ENCODE measurements at places on chromosomes 6 and 20.
A peak's percentile ranks its signal among the peaks of the same experiment; 100 is the strongest.

DNA sequence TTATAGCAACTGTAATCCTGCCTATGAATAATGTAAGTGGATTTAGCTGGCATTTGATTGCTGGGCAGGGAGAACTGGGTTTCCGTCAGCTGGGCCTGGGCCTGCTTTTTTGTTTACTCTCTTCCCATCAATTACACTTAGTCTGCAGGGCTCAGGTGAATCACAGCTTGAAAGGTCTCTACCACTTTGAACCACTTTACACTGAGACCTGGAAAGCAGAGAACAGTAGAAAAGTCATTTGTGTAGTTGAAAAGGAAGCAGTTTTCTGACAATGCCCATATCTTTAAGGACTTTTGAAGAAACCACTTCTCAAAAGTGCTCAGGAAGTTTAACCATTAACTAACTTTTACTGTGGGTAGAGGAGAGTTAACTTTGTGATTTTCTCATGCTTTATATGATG lies 315.4 kb upstream of the SASH1 start:
- DNase-seq: peak; percentile 76

DNA sequence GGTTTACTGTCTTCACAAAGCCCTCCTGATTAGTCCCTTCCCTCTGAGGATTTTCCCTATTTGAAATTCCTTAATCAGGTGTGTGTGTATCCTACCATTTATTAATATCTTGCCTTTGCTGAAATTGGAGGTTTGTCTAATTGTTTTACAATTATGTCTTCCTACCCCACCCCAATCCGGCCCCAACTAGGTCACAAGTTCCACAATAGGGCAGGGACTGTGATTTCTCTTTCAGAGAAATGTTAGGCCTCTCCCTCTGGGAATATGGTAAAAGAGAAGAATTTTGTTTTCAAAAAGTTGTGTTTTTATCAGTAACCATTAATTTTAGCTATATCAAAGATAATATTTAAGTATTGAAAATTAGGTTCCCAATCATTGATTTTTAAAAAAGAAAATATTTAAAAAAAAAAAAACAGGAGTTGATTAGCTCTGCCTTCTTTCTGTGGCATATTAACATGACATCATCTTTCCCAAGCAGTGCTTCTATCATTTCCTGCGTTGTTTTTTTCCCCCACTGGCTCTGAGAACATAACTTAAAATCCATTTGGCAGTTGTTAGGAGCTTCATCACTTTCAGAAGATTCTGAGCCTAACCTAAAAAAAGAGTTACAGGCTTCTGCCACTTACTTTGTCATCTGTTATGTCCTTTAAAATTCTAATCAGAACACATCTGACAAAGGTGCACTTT lies 36.1 kb downstream of the BLOC1S5 start:
- no peak for DNase-seq

- no peak for DNase-seq
Observed at GRCh38 chr6:93272896-93273295, 146.5 kb downstream of the EPHA7 start.

DNA sequence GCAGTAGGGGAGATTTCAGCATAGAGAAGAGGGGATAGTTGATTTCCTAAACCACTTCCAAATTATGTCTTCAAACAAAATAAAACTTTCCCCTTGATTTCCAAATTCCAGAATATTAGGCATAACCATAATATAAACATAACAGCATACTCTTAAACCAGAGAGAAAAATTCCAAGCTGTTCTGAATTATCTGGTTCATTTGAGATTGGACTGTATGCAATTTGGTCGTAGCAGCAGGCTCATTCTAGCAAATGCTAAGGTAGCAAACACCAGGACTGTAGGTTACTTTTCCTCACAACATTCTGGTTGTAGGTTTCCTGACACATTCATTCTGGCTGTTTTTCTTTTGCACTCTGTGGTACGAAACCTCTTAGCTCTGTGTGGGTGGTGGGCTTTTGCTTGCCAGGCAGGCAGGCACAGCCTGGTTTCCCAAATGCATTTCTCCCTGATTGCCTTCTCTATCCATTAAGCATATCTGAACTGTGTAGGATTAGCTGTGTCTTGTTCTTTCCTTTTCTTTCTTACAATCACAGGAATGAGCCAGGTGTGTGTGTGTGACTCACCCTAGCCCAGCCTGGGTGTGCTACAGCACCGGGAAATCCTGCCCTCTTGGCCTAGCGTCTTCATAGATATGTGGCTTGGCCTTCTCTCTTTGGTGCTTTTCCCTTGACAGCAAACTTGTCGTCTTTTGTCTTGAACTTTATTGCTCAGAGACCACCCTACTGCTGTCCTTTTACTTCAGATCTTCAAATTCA lies 77.1 kb downstream of the JARID2 start:
- no peak for DNase-seq

DNA sequence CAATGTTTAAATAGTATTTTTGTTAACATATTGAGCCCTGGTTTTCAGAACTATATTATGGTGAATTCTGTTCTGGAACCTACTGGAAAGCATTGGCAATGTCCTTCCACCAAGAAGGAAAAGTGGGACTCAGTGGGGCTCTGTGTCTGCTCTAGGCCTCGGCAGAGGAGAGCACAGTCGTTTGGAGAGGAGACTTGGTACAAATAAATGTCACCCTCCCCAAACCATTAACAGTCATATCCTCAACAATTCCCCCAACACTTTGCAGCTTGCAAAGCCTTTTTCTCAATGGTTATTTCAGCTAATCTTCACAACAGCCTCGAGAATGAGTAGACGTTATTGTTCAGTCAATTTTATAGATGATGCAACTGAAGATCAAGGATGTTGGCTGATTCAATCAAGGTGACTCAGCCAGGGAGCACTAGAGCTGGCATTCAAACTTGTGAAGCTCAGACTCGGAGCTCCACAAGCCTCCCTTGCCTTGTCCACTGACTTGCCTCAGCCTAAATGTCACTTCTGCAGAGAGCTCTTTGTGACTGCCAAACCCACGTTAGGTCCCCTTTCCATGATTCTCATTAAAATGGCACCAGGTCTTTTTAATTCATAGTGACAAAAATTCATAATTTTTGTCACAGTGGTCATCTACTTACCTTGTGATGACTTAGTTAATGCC lies 60.6 kb downstream of the TOX2 start:
- no peak for DNase-seq

GRCh38 chr6:18211338-18211737 lies 53.0 kb downstream of the DEK start:
- no peak for DNase-seq

- DNase-seq: no peak
Observed at GRCh38 chr6:80540700-80541099, 434.2 kb downstream of the BCKDHB start.

- no peak for DNase-seq
Observed at GRCh38 chr20:9485614-9486340, 28.6 kb upstream of the LAMP5 start.

DNA sequence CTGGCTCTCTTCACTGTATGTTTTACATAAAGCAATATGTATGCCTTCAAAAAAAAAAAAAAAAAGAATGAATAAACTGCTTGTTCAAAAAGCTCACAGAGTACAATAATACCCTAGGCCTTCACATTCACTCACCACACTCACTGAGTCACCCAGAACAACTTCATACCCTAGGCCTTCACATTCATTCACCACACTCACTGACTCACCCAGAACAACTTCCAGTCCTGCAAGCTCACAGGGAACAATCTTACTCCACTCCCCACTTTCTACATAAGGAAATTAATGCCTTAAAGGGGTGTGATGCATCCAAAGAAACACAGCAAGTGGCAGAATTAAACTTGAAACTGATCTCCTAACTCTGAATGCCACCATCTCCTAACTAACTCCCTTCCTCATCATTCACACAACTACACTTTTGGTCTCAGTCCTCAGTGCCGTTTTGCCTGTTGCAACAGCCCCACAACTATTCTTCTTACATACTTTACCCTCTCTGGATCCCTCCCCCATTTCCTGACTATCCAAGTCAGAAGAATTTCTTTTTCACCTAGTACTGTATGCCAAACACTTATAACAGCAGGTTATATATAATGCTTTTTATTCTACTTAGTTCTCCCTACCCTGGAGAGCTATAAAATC lies 34.2 kb downstream of the NHSL1 start:
- DNase-seq: no peak

DNA sequence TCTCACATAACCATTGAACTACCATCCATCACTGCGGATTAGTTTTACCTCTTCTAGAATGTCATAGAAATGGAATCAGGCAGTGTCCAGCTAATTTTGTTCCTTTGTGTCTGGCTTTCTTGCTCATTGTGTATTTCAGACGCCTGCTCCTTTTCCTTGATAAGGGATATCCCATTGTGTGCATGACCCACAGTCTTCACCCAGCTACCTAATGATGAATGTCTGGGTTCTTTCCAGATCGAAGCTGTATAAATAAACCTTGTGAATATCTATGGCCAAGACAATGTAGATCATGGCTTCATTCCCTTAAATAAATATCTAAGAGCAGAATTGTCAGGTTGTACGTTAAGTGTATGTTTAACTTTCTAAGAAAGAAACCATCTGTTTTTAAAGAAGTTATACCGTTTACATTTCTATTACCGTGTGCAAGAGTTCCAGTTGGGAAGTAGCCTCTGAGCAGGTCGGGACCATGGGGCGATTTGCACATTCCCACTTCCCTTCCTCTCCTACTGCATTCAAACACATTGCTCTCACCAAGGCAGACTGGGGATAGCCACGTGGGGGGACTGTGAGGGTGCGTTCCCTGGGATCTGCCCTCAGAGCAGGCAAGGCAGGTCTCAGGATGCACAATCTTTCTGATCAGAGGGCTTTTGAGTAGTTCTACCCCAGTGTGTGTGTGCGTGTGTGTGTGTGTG lies 13.1 kb downstream of the CD93 start:
- DNase-seq: no peak

GRCh38 chr6:72969666-72970065 lies 255.6 kb downstream of the KHDC1L start:
- no peak for DNase-seq

- no peak for DNase-seq
Observed at GRCh38 chr6:2197177-2197671, 48.2 kb downstream of the GMDS start.

DNA sequence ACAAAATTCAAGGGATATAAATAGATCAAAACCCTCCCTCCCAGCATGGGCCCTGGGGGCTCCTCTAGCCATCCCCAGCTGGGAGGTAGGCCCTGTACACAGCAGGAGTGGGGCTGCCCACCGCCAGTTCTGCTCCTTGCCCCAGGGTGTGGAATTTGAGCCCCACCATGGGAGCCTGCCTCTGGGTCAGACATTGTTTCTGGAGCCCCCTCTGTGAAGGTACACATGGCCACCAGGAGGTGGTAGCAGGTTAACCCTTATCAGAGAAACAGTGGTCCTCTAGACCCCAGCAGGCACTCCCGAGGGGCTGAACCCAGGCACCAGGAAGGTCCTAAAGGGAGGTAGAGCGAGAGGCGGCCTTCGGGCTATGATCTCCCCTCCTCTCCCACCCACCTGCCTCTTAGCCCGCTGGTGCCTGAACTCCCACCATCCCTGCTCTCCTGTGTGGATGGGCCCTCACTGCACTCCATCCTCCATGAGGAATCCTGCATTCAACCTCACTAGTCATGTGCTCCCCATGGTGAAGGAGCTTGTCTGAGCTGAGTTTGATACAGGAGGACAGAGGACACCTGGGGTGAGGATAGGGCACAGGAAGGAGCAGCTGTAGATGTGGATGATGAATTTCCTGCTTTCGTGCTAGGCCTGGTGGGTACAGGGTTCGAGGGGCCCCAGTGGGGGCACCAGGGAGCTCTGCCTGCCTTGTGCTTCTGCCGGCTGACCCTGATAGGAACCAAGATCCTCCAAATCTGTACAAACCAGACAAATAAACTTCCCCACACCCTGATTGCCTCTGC lies 114.9 kb downstream of the GRM4 start:
- DNase-seq: no peak

GRCh38 chr6:34144581-34145160 lies 1.2 kb downstream of the GRM4 start:
- DNase-seq: no peak

DNA sequence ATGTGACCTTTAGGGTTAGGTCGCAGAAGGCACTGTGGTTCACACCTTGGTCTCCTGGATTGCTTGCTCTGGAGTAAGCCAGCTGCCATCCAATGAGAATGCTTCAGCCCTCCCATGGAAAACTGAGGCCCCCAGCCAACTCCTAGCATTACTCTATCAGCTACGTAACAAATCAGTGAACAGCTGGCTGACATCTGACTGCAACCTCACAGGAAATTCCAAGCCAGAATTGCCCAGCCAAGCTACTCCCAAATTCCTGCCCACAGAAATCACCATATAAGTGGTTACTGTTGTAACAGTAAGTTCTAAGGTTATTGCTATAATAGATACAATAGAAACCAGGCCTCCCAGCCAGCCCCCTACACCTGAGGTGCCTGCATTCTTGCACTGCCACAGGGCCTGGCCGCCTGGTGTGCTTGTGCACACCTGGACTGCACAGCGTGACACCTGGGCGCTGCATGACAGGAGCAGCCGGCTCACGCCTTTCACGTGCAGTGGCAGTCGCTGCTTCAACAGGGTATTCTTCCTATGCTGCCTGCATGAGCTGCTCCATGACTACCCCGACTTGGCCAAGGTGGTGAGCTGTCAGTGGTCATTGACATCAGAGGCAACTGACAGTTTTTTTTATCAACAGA lies 429.7 kb upstream of the RUNX2 start:
- DNase-seq: no peak

- DNase-seq: no peak
Observed at GRCh38 chr20:45136911-45137310, 12.6 kb upstream of the WFDC12 start.

- no peak for DNase-seq
Observed at GRCh38 chr20:2740702-2741101, 48.1 kb downstream of the EBF4 start.

DNA sequence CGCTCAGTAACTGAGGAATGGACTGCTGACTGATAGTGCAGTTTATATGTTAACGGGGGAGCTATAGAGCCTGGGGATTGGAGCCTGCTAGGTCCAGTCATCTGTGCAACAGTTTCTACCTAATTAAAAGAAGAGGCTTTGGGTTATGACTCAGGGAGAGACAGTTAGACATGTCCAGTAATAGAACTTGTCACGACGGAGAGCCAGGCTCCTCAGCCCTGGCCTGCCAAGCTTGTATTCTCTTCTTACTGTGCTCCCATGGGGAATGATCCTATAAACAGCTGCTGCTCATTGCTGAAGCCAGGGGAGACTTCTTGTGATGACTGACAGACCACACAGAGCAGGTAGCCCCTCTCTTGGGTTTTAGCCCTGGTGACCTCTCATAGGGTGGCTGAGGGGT lies 69.3 kb downstream of the SYNJ2 start:
- DNase-seq: no peak

DNA sequence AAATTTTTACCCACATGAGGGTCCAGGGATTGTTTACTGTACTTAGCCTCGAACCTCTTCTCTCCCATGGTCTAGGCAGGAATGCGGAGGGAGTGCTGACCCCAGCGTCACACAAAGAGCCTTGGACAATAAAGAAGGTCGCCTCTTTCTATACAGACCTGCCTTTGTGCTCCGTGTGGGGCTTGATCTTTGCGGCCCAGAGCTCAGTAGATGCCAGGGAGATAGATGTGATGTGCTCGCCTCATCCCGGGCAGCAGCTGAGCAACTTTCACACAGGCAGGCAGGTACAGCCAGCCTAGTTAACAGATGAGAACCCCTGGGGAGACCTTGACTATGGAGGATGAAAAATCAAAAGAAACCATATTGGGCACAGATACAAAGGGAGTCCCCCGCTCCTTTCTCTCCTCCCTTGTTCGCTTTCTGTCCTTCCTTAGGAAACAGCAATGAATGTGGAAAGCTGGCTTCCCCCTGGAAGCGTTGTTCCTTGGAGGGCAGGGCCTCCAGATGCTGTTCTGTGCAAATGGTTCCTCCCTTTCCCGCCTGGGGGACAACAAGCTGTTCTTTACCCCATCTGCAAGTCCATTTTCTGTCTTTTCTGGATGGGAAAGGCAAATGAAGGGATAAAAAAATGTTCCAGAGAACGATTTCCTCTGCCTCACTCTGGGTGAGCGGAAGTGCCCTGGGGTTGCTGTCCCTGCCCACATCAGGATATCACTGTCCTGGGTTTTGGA lies 128.3 kb downstream of the OLIG3 start:
- DNase-seq: no peak
